Fibroblast of skin of left quadriceps (primary cell): ENCODE measurements at places on chromosomes 5 and 9.

- no peak for DNase-seq
Observed at GRCh38 chr5:9540791-9541190, 5.1 kb downstream of the SEMA5A start.

- DNase-seq, result no peak
Observed at GRCh38 chr5:64156261-64156660, 9.4 kb upstream of the RNF180 start.

DNA sequence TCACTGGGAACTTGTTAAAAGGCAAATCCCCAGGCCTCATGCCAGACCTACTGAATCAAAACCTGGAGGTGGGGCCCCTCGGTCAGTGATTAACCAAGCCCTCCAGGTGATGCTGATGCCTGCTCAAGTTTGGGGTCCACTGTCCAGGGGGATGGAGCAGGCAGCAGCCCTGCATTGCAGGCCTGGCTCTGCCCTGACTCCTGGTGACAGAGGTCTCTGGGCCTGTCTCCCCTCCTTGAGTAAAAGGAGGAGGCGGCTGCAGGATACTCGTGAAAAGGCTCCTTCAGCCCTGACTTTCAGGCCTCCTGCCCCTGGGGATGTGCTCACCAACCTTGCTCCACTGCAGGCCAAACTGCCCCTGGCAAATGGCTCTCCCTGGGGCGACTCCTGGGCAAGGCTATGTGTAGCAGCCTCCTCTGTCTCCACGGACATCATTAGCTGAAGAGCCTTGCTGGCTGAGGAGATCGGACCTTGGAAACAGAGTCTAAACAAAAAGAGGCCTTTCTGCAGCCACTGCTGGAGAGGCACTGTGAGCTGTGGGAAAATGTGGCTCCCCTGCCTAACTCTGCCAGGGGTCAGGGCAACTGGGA is 134.8 kb upstream of the ALDH1B1 start:
- no peak for DNase-seq

DNA sequence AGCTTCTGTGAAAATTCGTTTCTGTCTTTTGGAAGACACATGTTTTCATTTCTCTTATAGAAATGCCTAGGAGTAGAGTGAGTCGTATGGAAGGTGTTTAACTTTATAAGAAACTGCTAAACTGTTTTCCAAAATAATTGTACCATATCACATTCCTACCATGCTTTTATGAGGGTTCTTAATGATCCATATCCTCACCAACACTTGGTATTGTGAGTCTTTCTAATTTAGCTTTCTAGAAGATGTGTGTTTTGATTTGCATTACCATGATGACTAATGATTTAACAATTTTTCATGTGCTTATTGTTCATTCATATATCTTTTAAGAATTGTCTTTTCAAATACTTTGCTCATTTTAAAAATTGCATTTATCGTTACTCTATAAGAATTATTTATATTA is 223.6 kb downstream of the COMMD10 start:
- no peak for DNase-seq

DNA sequence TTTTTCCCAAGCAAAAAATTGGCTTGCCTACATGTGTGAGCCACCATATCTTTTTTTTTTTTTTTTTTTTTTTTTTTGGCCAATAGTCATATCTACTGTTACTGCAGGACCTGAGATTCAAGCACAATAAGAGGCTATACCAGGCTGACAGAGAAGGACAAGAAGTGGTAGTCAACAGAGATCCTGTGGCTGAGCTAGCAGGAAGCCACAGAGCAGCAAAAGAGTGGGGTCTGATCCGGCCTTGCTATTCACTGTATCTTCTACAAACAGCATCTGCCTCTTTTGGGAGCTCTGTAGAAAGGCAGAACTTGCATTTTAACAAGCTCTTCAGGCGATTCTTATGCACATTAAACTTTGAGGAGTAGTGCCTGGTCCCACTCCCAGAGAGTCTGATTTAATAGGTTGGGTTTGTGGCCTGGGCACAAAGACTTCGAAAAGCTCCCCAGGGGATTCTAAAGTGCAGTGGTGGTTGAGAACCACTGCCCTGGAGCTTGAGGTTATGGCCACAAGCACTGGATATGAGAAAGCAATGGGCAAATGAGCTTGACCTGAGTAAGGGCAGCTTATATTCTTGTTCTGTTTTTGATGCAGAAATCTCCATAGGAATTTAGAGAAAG is 162.8 kb downstream of the PIK3R1 start:
- no peak for DNase-seq

- DNase-seq, result no peak
Observed at GRCh38 chr5:141051521-141051866, 320 bp downstream of the PCDHB1 start.

GRCh38 chr9:36192196-36192595 is 1.5 kb downstream of the CLTA start:
- DNase-seq, result no peak

DNA sequence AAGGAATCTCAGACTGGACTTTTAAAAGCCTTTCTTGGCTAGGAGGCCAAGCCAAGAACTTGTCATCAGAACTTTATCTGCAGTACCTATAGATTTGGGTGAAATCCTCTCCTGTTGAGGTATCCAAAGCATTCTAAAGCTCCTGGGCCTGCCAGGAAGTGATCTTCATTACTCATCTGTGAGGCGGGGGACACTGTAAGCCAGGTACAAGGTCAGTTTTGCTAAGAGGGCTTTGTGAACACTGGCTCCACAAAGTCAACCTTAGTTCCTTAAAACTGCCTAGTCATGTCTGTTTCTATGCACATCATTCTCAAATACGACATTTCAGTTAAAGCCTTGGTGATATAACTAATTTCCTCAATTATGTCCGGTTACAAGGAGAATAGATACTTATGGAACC is 236.7 kb downstream of the PIK3R1 start:
- DNase-seq, result no peak

- DNase-seq, result no peak
Observed at GRCh38 chr5:103293719-103294118, 35.2 kb downstream of the MACIR start.

- DNase-seq, result no peak
Observed at GRCh38 chr5:88819301-88819999, 63.5 kb downstream of the MEF2C start.

- no peak for DNase-seq
Observed at GRCh38 chr9:98879963-98880310, 63.8 kb upstream of the COL15A1 start.

GRCh38 chr5:84304599-84304998 is 80.1 kb downstream of the EDIL3 start:
- DNase-seq, result no peak

GRCh38 chr9:77454663-77455062 is 193.5 kb downstream of the GNA14 start:
- peak; percentile 53 for DNase-seq

GRCh38 chr9:5630081-5630507 is 1.2 kb downstream of the RIC1 start:
- no peak for DNase-seq

- no peak for DNase-seq
Observed at GRCh38 chr9:13728917-13729811, 449.7 kb upstream of the MPDZ start.

- no peak for DNase-seq
Observed at GRCh38 chr9:87676976-87677775, 48.7 kb upstream of the CTSL start.

DNA sequence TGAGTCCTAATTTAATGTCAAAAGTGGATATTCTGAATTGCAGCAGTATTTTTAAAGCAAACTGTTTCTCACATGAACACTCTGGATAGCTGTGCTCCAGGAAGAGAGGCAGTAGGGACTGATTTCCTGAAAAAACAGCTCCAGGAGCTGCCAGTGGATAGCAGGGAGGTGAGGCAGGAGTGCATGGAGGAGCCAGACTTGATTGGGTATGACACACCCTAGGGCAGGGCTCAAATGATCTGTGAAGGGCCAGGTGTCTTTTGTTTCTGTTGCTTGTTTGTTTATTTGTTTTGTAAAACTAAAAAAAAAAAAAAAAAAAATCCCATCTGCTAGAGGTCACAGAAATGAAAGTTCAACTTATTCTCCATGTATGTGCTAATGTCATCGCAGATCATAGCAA is 83.4 kb downstream of the ADRB2 start:
- no peak for DNase-seq

- DNase-seq, result no peak
Observed at GRCh38 chr5:14417792-14418765, 163.5 kb upstream of the OTULINL start.

GRCh38 chr5:142972064-142972570 is 201.9 kb downstream of the ARHGAP26 start:
- DNase-seq, result no peak

DNA sequence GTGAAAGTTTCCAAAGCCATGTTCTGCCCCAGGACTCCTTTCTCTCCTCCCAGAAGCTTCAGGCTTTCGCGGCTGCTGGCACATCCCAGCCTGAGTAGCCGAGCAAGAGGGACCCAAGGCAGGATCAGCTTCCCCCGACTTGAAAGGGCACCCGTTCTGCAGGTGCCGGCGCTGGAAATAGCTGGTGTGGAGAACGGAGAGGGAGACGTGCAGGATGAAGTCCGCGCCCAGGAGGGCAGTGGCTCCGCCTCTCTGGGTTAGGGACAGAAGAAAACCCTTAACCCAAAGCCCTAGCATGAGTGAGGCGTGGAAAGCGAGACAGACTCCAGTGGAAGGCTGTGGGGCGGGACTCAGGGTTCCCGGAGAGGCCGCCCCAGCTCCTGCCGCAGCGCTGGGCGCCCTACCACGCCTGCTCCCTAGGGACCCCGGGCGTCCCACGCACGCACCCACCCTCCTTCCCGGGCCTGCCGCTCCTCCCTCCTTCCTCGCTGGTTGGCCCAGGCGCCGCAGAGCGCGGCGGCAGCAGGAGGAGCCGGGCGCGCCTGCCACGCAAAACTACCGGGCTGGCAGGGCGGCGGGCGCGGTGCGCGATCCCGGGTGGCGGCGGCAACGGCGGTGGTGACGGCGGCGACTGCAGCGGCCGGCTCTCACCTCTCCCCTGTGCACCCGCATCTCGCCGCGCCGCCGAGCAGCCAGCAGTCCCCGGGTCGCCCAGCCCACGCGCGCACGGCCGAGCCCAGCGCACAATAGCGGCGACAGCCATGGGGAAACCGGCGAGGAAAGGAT is at the start of gene SLC1A1:
Gene SLC1A1, plus strand, starts transcription at position 550 of the 786 bp plus-strand sequence. Its CDS starts 212 bp downstream, at position 762.
- no peak for DNase-seq

- DNase-seq, result peak; percentile 68
Observed at GRCh38 chr5:55668356-55668755, 43.8 kb downstream of the SLC38A9 start.

DNA sequence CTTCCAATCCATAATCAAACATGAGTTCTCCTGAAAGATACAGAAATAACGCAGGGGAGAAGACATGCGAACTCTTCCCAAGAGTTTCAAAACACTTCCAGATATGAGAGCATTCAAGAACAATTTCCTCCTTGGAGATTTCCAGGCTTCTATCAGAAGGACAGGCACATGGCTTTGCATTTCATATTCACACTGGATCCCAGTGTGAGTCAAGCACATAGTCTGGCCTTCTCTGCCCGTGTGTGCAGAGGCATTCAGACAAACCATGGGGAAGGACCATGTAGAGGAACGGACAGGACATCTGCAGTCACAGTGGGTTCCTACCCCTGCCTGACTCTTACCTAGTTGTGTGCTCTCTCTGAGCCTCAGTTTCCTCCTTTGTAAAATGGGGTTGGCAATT is 384.5 kb downstream of the NTRK2 start:
- no peak for DNase-seq

DNA sequence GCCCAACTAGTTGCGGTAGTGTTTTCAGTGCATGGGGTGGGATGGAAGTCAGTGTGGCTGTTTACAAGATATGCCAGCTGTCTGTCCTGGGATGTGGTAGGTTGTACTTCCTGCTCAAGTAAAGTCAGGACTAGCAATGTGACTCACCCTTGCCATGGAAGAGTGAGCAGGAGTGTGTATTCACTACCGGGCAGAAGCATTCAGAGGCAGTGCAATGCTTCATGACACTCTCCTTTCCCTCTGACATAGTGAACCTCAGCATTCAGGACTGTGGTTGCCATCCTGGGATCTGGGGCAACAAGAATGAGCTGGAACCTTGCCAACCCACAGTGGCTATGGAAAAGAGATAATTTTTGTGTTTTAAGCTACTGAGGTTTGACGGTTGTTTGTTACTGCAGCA is 68.9 kb downstream of the BOD1 start:
- no peak for DNase-seq
